RPMI7951 (cell line): ENCODE measurements at places on chromosomes 6 and 20.

- DNase-seq: no peak
Measured at GRCh38 chr6:77548662-77549366, 85.5 kb upstream of the HTR1B start.

GRCh38 chr6:132663661-132664060 lies 4.7 kb upstream of the TAAR1 start:
- no peak for DNase-seq

- no peak for DNase-seq
Measured at GRCh38 chr20:63057171-63058117, 50.7 kb upstream of the BHLHE23 start.

DNA sequence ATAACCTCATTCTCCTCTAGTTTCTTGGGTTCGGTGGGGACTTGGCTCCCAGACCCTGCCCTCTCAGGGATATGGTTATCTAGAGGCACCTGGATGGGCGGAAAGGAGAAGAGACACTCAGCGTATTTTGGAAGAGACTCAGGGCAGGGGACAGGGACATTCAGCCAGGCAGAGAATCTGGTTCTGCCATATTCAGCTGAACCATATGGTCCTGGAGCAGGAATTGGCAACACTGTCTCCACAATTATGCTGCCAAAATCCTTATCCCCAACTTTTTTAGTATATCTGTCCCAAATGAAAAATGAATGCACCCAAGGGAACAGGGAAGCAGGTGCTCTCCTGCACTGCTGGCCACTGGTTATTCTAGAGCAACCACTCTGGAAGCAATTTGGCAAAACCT lies 17.7 kb downstream of the SDC4 start:
- DNase-seq: no peak

DNA sequence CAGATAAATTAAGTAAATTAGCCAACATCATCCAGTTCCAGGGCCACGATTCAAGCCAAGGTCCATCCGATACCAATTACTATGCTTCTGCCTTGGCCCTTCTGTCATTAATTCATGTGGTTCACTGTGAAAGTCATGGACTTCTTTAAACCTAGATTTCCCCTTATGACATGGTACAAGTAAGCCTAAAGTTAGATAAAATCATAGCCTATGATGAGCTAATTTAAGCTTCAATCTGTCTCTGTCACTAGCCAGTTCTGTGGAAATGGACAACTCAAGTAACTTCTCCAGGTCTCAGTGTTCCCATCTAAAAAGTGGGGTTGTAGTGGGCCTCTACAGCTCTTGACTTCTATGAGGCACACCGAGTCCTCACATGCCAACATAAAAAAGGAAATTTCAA lies 225.5 kb upstream of the MARCKS start:
- DNase-seq: no peak
